ENCODE measurements at places on chromosomes 12 and 14.

- no peak for DNase-seq
Measured at GRCh38 chr12:125276567-125276966, 211.3 kb downstream of the AACS start.

DNA sequence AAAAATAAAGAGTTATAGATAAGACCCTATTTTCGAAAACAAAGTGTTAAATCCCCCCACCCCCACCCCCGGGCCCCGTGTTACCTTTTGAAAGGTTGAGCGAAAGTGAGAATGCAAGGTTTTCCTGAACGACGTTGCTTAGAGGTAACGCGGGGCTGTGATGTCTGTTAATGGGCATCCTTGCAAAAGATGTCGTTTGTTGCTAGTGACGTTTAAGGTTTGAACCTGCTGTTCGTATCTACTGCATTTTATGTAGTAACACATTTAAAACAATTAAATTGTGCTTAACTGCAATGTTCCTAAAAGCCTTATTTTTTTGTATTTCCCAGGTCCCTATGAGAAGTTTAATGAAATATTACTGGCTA lies 1.2 kb downstream of the CPSF6 start:
- DNase-seq: no peak

DNA sequence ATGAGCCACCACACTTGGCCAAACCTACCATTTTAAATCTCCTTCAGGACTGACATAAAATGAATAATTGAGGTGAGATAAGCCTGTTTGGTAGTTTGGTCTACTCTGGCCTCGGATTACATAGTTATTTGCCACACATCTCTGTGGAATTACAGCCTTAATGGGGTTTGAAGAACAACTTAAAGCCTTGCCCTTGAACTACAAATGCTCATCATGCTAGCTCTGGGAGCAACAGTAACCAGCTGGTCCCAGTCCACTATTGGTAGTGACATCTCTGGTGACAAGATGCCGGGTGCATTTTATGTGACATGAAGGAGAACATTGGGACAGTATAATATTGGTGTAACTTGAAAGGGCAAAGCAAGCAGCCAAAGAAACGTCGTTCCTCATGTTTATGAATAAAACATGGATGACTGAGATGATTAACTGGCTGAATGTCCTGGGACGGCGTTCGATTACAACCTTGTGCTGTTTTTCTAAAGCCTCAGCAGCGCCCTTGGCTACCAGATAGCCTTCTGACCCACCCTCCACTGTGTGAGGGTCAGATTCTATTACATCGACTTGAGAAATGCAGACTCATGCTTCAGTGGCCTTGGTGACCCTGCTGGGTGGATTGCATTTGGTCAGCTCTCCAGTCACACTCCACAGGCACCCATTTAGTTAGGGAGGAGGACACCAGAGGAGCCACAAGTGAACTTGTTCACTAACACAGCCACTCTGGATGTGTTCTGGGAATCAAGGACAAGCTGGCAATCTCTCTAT lies 41.5 kb downstream of the BEST3 start:
- DNase-seq: no peak

GRCh38 chr14:28773861-28774691 lies 7.5 kb downstream of the FOXG1 start:
- no peak for DNase-seq

- no peak for DNase-seq
Measured at GRCh38 chr14:36477266-36477665, 42.8 kb downstream of the NKX2-1 start.
